Activated CD4-positive, alpha-beta T cell treated with anti-CD3 and anti-CD28 coated beads, Interleukin-2, amount 10 ng/mL, durations not matched to agents 24 days and 14 days (primary cell): ENCODE measurements at places on chromosomes 4 and X. TPM values are rescaled to one million over a fixed set of nuclear protein-coding genes. Genes with fewer than 3 reads are reported as not detected.

The AGTR2 gene
- total RNA-seq = not detected in 2 replicates

The SPANXC gene
- total RNA-seq = not detected in 2 replicates

The DSPP gene
- total RNA-seq = not detected in 2 replicates

The RAB33B gene
- 4.4 and 5.7 TPM in 2 replicates for total RNA-seq

The RGN gene
- not detected in 2 replicates for total RNA-seq

The TENM3 gene
- not detected in 2 replicates for total RNA-seq

The PLXNB3 gene
- 0.43 and 0.49 TPM in 2 replicates for total RNA-seq

The NWD2 gene
- not detected in 2 replicates for total RNA-seq

The PIM2 gene
- 391 and 394 TPM in 2 replicates for total RNA-seq

The CXXC4 gene
- total RNA-seq = not detected in 2 replicates

The LRP2BP gene
- total RNA-seq = 0.43 and 0.65 TPM in 2 replicates

GRCh38 chr4:139840773-139841172 is 175.2 kb downstream of the MGST2 start:
- H3K27ac ChIP-seq = no peak overlapping the region
- H3K36me3 ChIP-seq = no peaks in the 10 kb centered on the region
- H3K4me3 ChIP-seq = no peak overlapping the region

DNA sequence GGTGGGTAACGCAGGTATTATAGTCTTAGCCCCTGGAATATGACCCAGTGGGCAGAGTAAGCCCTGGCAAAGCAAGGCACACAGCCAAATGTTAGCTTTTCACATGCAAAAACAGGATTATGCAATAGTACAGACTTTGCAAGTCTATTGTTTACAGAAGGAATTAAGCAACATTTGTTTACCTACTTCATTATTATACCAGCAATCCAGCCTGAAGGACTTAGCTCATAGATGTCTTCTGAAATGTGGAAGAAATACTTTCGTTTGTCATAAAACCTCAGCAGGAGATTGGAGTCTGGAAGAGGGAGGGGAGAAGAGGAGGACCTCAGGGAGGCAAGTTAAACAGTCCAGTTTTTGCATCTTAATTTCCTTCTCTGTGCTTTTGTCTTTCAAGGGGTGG is 226.7 kb upstream of the CENPE start:
- no peak overlapping the region for H3K4me3 ChIP-seq
- no peak overlapping the region for H3K27ac ChIP-seq
- H3K27me3 ChIP-seq = no peaks in the 10 kb centered on the region
- no peaks in the 10 kb centered on the region for H3K36me3 ChIP-seq

DNA sequence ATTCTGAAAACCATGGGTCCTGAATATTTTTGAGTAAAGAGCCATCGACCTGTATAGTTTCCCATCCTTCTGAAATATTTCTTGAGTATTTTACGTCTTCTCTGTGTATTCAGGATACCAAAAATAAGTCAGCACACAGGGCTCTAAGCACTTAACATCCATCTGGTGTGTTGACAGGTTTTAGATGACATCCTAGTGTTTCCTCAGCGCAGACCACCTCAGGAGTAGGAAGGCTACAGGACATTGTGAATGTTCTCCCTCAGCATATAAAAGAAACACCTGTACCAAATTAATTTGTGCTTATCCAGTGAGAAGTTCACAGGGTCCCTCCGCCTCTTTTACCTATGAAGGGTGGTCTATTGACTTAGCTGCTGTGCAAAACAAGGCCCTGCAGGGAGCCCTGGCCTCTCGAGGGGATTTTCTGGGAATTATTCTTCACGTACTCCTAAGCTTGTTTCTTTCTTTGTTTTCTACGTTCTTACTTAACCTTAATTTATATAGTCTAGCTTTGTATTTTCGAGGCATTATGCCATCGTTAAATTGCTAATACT is 241.8 kb downstream of the FBXO8 start:
- H3K27me3 ChIP-seq = no peaks in the 10 kb centered on the region
- H3K4me3 ChIP-seq = no peak overlapping the region
- DNase-seq = no peak
- H3K4me1 ChIP-seq = no peaks in the 10 kb centered on the region

DNA sequence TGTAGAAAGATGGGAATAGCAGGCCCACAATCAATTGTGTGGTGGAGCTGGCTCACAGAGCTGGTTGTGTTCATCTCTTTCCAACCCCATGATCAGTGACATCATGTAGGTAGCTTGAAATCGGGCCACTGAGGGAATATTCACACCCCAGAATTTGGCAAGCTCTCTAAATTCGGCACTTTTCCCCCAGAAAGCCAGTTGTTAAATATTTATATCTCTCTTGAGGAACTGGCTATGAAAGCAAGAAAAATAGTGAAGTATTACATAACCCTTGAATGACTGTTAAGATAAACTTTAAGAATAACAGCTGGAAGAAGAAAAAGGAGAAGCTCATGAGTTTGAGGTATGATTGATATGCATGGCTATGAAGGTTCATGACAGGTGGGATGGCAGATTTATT is 38.9 kb downstream of the GPRIN3 start:
- H3K4me3 ChIP-seq = no peak overlapping the region
- H3K4me1 ChIP-seq = peaks cover 58% of the 10 kb centered on the region
- DNase-seq = no peak
- peaks cover 57% of the 10 kb centered on the region for H3K36me3 ChIP-seq

DNA sequence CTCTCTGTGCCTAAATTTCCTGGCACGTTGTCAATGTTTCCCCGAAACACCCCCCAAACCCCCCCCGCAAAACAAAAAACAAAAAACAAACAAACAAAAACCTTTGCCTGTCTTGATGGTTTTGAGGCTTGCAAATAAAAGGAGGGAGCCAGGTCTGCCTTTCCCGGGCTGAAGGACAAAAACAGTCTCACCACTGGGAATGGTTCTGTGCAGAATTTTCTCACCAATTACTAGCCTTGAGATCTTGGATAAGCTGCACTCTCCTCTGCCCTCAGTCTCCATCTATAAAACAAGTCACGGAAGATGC is 15.5 kb downstream of the NKX3-2 start:
- peaks cover 86% of the 10 kb centered on the region for H3K27me3 ChIP-seq
- H3K4me1 ChIP-seq = peaks cover 10% of the 10 kb centered on the region
- H3K27ac ChIP-seq = peak overlapping the region; percentile 45
- no peak for DNase-seq

DNA sequence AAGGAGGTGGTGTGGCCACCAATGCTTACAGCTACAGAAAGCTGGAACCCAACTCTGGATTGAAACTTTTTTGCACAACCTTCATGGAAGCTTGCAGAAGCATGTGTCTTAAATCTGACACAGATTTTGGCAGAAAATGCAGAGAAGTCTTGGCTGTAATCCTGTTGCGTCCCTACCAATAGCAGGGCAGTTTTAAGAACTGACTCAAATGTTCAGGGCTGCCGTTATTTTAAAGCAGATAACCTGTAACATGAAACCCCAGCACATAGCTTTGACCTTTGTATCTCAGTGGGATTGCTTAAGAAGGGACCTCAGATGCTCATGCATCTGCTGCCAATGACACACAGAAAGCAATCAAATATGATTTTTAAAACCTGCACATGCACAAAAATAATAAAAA is at the start of gene VEGFD:
TSS of gene VEGFD (minus strand) at position 110 of the 400 bp plus-strand sequence. CDS start 467 bp downstream, outside the sequence.
- H3K36me3 ChIP-seq = no peaks in the 10 kb centered on the region
- no peak for DNase-seq
- no peaks in the 10 kb centered on the region for H3K27me3 ChIP-seq
- H3K4me1 ChIP-seq = no peaks in the 10 kb centered on the region

GRCh38 chrX:131565909-131566308 is 22.0 kb downstream of the OR13H1 start:
- H3K4me1 ChIP-seq = no peaks in the 10 kb centered on the region
- H3K36me3 ChIP-seq = no peaks in the 10 kb centered on the region
- H3K27me3 ChIP-seq = no peaks in the 10 kb centered on the region
- DNase-seq = no peak

GRCh38 chr4:548976-549375 is 27.1 kb downstream of the TMEM271 start:
- no peak overlapping the region for H3K27ac ChIP-seq
- DNase-seq = no peak
- no peaks in the 10 kb centered on the region for H3K4me1 ChIP-seq
- H3K27me3 ChIP-seq = no peaks in the 10 kb centered on the region
- no peaks in the 10 kb centered on the region for H3K36me3 ChIP-seq

GRCh38 chr4:68324519-68325262 is 25.2 kb downstream of the YTHDC1 start:
- H3K27ac ChIP-seq = no peak overlapping the region
- DNase-seq = no peak
- H3K27me3 ChIP-seq = no peaks in the 10 kb centered on the region
- peaks cover 2% of the 10 kb centered on the region for H3K4me1 ChIP-seq
- H3K4me3 ChIP-seq = no peak overlapping the region
- H3K36me3 ChIP-seq = peaks cover 46% of the 10 kb centered on the region

- peak overlapping the region; percentile 15 for H3K27ac ChIP-seq
- DNase-seq = no peak
- H3K4me1 ChIP-seq = peaks cover 24% of the 10 kb centered on the region
- no peak overlapping the region for H3K4me3 ChIP-seq
Observed at GRCh38 chrX:112844250-112844649, 3.6 kb upstream of the AMOT start.

GRCh38 chr4:7828793-7829301 is 110.8 kb downstream of the AFAP1 start:
- peaks cover 42% of the 10 kb centered on the region for H3K4me1 ChIP-seq
- H3K27ac ChIP-seq = peak overlapping the region; percentile 78
- peaks cover 41% of the 10 kb centered on the region for H3K36me3 ChIP-seq
- no peak overlapping the region for H3K4me3 ChIP-seq
- DNase-seq = no peak

- peaks cover 8% of the 10 kb centered on the region for H3K36me3 ChIP-seq
- peak; percentile 62 for DNase-seq
- H3K4me1 ChIP-seq = peaks cover 15% of the 10 kb centered on the region
- peak overlapping the region; percentile 72 for H3K4me3 ChIP-seq
- H3K27me3 ChIP-seq = peaks cover 44% of the 10 kb centered on the region
Observed at GRCh38 chr4:30716681-30717207, 3.4 kb upstream of the PCDH7 start.

DNA sequence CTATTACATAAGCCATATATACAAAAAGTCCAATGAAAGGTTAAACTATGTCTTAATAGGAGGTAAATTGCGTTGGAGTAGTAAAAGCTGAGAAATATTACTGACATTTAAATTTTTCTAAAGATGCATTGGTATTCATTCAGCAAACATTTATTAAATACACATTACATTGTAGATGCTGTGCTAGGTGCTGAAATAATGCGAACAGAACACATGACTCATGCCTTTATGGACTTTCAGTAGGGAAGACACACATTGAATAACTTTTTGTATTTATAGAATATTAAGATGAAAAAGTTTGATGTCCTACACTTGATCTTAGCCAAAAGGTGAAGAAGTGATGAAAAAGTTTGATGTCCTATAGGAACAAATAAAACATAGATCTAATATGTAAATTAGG is 871.1 kb upstream of the SLIT2 start:
- H3K4me3 ChIP-seq = no peak overlapping the region
- H3K4me1 ChIP-seq = no peaks in the 10 kb centered on the region
- H3K27me3 ChIP-seq = no peaks in the 10 kb centered on the region

DNA sequence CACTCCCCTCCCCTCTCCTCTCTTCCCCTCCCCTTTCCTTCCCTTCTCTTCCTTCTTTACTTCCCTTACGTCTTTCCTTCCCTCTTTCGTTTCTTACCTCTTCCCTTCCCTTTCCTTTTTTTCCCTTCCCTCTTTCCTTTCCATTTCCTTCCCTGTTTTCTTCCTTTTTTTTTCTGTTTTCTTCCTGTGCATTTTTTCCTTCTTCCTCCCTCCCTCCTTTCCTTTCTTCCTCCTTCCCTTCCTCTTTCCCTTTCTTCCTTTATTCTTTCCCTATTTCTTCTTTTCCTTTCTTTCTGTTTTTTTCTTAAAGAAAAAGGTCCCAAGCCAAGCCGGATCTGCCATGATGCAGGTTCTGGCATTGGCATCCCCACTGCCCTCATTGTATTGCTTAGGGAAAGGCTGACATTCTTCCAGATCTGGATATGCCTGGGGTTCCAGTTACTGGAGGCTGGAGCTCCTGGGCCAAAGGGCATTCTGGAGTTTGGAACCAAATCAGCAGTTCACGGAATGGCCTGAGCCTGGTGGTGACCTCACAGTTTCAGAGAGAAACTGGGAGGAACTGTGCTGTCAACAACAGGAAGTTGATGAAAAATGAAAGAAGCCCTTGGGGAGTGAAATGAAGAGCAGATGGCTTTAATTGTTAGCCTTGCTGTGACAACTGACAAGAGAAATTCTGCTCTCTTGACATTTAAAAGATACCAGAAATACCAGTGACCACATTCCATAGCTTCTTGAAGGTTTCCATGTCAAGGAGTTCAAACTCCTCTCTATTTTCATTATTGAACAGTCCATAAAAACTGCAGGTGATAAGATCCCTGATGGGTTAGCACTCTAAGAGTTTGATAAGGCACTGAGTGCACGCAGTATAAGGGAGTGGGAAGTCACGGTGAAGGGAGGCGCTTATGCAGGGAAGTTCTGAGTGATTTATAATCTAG is 622.1 kb downstream of the SPRY1 start:
- peak overlapping the region; percentile 79 for H3K27ac ChIP-seq
- no peaks in the 10 kb centered on the region for H3K36me3 ChIP-seq
- H3K4me1 ChIP-seq = peaks cover 13% of the 10 kb centered on the region
- peak; percentile 63 for DNase-seq
